Stimulated activated naive B cell treated with anti-CD40 and anti-IgM and Interleukin-4, amounts not matched to agents 10 μg/mL and 1 μg/mL and 100 μg/mL, for 72 hours (primary cell): ENCODE measurements at places on chromosomes 5 and 9.

DNA sequence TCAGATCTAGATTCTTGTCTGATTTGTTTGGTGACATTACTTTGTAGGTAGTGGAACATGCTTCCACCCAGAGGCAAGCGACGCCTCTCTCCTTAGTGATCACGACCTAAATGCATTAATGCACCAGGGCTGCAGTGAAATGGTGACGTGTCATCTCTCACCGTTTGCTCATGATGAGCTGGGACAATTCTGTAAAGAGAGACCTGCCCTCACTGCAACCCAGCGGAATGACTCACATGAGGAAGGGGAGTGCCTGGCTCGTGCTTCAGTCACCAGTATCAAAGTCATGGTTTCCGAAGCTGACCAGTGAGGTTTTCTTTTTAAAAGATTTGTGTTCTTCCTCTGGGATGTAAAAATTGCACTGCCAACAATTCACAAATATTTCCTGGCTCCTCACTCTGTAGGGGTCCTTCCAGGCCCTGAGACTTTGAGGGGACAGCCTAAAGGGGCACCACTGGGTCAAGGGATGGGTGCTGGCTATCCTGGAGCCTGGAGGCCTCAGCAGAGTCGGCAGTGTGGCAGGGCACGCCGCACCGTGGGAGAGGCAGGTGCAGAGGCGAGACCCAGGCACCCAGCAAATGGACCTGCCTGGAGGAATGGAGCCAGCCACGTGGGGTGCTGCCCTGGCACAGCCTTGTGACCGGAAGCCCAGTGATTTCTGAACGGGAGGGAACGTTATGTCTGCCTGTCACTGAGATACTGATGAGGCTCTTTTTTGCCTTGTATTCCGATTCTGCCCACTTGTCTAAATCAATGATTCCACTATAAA lies 17.3 kb downstream of the QSOX2 start:
- DNase-seq, result no peak

DNA sequence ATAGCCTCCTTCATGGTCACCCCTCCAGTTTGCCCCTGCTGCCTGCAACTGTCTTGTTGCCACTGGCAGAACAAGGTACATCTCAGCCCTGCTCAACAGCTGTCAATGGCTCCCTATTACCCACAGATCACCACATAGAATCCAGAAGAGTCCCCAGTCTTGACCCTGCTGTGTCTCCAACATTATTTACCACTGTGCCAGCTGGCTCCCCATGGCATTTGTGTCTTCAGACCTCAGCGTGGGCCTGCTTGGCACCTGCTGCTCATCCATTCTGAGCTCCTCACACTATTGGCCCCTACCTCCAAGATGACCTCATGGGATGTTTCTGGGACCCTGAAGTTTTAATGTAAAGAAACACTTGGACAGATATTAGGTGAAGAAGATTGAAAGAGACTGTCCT lies 201.9 kb downstream of the HSPA4 start:
- DNase-seq, result no peak

GRCh38 chr5:81195335-81195929 lies 37.7 kb upstream of the CKMT2 start:
- DNase-seq, result no peak

GRCh38 chr5:87048156-87048555 lies 219.5 kb upstream of the RASA1 start:
- no peak for DNase-seq

DNA sequence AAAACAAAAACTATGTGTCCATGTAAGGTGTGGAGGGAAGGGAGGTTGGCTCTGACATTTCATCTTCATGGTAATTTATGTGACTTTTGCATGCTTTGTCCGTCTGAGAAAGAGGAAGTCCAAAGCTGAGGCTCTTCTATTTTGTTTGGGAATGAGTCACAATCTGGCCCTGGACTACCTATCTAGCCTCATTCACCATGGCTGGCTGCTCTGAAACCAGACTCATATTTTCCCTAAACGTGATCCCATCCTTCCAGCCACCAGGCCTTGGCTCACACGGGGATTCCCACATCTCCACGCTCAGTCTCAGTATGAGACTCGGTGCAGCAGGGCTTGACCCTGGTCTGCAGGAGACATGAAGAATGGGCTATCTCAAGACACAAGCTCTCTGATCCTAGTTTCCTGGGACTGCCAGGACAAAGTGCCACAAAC lies 672.8 kb downstream of the ACTL7B start:
- peak; percentile 77 for DNase-seq

GRCh38 chr5:109755761-109756160 lies 66.0 kb downstream of the MAN2A1 start:
- DNase-seq, result no peak

- no peak for DNase-seq
Measured at GRCh38 chr5:102539562-102539961, 40.8 kb upstream of the SLCO6A1 start.

- DNase-seq, result no peak
Measured at GRCh38 chr5:80083101-80083890, 48.1 kb downstream of the THBS4 start.

DNA sequence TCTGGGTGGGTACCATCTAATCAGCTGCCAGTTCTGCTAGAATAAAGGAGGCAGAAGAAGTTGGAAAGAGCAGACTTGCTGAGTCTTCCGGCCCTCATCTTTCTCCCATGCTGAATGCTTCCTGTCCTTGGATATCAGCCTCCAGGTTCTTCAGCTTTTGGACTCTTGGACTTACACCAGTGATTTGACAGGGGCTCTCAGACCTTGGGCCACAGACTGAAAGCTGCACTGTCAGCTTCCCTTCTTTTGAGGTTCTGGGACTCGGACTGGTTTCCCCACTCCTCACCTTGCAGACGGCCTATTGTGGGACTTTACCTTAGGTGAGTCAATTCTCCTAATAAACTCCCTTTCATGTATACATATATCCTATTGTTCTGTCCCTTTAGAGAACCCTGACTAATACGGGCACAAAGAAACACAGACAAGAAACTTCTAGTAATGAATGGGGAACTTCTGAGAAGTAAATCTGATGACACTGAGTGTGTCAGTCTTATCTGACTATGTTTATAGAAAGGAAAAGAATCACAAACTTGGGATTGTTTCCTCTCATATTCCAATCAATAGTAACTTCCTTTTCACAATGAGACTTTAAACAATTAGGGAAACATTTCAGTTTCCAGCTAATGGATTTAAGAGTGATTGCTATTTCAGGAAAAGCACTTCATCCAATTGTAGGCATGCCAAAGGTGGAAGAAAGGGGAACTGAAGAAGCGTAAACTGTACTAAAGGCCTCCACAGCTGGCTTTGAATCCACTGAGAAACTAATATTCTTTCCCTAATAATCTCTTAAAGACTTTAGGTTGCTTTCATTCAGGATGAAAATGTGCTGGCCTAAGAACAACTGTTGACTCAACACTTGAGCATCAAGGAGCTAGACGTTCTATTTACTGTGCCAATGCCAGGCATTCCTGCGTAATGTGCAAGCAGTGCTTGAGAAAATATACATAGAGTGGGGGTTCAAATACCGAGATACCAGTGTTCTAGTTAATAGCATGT lies 127.9 kb upstream of the PTGER4 start:
- no peak for DNase-seq

DNA sequence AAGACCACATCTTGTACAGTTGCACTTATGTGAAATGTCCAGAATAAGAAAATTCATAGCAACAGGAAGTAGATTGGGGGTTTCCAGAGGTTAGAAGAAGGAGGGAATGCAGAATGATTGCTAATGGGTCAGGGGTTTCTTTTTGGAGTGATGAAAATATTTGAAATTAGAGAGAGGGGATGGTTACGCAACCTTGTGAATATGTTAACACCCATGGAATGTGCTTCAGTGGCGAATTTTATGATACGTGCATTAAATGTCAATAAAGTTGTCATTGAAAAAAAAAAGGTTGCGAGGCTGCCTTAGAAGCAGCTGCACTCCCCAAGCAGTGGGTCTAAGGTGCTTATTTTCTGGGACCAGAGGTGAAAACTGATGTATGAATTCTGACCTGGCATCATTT lies 64.4 kb upstream of the SUB1 start:
- no peak for DNase-seq

DNA sequence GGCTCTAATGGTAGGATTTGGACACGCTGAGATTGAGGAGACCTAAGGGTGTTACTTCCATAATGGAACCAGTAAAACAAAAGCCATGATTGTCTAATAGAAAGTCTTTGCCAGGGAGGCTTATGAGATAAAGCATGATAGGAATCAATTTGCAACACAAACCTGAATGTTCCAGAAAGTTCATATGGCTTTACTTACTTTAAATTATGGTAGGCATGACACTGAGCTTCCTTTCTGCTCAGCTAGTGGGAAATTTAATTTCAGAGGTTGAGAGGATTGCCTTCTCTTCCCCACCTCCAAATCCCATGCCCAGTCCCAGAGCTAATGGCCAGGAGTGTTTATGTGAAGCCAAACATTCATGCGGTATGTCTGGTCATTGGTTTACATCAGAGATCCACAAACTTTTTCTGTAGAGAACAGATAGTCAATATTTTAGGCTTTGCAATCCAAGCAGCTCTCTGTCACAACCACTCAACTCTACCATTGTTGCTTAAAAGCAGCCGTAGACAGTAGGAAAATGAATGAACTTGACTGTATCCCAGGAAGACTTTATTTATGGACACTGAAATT lies 114.5 kb downstream of the UGCG start:
- no peak for DNase-seq

- DNase-seq, result no peak
Measured at GRCh38 chr9:5611321-5612184, 17.4 kb upstream of the RIC1 start.

DNA sequence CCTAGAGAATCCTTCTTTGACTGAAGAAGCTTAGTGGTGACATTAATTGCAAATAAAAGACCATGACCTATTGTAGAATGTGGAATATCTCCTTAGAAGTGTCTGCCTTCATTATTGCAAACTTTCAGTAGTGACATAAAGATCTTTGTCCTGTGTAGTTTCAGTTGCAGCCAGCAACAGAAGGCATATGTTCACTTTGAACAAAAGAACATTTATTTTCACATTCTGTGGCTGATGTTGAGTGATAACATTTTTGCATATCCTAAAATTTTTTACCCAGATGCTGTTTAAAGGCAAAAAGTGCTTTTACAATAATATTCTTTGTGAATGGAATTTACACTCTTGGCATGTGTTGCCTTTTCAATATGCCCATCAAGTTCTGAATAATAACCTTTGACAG lies 165.9 kb downstream of the TMC1 start:
- DNase-seq, result no peak

GRCh38 chr5:50691399-50692016 lies 25.1 kb downstream of the PARP8 start:
- no peak for DNase-seq

- no peak for DNase-seq
Measured at GRCh38 chr5:74314906-74315305, 325.6 kb downstream of the ENC1 start.

DNA sequence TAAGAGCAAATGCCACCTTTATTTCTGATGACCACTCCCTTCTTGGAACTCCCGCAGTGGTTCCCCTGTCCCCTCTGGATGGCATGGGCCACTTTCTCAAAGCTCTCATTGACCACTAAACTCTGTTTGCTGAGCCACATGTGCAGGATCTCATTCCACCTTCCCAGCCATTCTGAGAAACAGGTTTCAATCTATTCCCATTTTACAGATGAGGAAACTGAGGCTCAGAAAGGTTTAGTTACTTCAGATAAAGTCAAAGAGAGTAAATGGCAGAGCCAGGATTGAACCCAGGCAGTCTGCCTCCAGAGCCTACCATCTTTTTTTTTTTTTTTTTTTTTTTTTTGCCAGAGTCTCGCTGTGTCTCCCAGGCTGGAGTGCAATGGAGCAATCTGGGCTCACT lies 24.2 kb downstream of the COL27A1 start:
- DNase-seq, result no peak

DNA sequence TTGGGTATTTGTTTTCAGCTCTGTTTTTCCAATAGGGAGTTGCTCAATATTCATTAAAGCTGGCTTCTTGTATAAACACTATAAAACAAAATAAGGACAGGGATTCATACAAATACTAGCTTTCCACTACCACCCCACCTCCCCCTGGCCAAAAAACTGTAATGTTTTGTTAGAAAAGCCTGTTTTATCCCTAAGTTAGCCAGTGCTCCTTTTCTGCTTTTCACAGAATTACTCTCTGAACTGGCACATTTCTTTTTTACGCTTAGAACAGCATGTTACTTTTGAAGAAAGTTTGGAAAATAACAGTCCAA lies 147.4 kb upstream of the DMRT1 start:
- no peak for DNase-seq

DNA sequence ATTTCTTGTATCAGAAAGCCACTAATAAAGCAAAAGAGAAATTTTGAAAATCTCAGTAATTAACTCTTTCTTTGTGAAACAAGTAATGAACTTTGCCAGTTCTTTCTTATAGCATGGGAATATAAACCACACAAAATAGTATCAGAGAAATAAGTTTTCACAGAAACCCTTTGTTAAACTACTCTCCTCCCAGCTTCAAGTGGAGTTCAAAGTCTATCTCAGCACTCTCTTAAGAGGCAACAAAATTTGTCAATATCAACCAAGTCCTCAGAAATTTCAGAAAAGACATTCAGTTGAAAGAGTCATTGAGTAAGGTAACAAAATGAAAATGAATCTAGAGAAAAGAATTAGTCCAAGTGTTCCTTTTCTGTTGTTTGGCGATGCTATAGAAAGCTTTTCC lies 89.3 kb downstream of the NTRK2 start:
- no peak for DNase-seq

GRCh38 chr9:119844431-119844830 lies 475.2 kb upstream of the BRINP1 start:
- DNase-seq, result no peak

GRCh38 chr9:1535051-1535450 lies 480.1 kb upstream of the SMARCA2 start:
- no peak for DNase-seq

DNA sequence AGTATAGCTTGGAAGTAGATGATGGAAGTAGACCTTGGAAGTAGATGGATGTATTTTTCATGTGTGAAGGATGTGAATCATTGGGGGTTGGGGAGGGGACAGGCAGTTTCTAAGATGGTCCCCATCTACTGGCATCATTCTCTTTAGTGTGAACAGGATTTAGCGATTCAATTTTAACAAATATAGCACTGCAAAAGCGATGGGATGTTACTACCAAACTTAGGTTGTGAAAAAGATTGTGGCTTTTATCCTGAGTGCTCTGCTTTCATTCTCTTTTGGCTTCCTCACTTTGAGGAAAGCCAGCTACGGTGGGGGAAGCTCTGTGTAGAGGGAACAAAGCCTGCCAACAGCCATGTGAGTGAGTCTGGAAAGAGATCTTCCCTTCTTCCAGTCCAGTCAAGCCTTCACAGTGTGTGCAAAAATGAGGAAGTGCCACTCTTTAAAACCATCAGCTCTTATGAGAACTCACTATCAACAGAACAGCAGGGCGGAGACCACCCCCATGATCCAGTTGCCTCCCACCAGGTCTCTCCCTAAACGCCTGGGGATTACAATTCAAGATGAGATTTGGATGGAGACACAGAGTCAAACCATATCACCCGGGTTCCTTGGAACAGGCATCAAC lies 441.4 kb downstream of the SH3GL2 start:
- no peak for DNase-seq
